Fibroblast of the aortic adventitia (primary cell): ENCODE measurements at places on chromosomes 7 and 10.
A peak's percentile ranks its signal among the peaks of the same experiment; 100 is the strongest.

GRCh38 chr10:17616403-17617030 lies 657 bp downstream of the HACD1 start:
- DNase-seq, result peak; percentile 43

GRCh38 chr10:57864765-57865680 lies 402.7 kb downstream of the IPMK start:
- no peak for DNase-seq

DNA sequence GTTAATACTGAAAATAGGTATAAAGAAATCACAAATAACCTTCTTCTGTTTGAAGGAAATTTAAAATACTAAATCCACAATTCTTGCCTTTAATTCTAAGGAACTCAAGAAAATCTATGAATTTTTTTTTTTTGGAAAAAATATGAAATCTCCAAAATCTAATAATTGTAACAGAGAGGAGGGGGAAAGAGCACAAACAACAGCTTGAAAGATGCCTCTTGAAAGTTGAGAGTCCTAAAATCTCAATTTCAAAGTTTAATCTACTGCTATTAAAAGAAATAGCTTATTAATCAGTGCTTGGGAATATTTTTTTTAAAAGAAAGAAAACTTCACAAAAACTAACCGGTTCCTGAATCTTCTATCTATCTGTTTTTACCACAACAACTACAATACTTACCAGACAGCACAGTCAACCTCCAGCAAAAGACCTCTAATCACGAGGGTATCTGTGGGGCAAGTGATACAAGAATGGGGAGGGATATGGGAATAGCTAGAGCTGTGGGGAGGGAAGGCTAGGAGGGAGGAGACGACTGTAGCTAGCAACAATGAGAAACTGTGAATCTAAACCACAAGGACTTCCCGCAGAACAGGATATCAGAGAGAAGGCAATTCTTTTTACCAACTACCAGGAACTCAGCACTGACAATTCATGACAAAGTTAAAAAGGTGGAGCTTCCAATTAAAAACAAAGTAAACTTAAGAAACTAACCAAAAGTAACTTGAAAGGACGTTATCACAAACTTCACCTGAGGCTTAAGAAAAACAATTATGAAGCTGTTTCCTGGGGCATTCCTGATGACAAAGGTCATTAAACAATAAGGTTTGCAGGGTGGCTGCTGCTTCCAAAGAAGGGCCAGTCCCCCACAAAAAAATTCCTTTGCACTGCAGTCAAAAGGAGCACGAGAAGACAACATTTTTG lies at the start of gene USP54:
TSS of gene USP54 (minus strand) at position 462 of the 919 bp plus-strand sequence. CDS start 15,684 bp downstream, outside the sequence.
- peak; percentile 43 for DNase-seq

GRCh38 chr10:77873536-77874380 lies 52.8 kb downstream of the DLG5 start:
- DNase-seq, result peak; percentile 59
